ENCODE measurements at places on chromosomes 4 and X.

- no peak for DNase-seq
Observed at GRCh38 chr4:88979276-88979675, 77.7 kb downstream of the FAM13A start.

DNA sequence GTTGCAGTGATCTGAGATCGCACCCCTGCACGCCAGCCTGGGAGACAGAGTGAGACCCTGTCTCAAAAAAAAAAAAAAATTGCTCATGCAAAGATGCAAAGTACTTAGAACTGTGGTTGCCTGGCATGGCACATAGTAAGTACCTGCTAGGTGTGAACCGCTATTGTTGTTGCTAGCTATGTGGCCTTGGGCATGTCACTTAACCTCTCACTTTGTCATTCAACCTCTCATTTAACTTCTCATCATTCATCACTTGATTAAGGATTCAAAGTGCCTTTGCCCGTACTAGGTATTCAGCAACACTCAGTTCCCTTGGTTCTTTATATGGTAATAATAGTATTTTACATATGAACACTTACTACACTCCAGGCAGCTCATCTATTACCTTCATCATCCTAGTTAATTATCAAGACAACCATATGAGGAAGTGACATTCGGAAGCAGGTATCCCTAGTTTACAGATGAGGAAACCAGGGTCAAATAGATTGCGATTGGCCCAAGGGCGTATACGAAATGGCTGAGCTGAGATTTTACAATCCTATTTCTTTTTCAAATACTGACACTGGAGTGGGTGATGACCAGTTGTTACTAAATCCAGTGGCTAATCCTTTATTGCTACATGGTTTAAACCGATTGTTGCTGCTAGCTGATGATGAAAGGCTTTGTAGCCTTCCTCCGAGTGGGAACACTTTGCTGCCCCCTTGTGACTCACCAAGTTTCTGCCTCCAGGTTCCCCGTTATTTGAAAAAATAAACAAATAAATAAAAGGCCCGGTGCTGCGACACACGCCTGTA, 28.8 kb upstream of the SOWAHD start:
- peak; percentile 54 for DNase-seq

DNA sequence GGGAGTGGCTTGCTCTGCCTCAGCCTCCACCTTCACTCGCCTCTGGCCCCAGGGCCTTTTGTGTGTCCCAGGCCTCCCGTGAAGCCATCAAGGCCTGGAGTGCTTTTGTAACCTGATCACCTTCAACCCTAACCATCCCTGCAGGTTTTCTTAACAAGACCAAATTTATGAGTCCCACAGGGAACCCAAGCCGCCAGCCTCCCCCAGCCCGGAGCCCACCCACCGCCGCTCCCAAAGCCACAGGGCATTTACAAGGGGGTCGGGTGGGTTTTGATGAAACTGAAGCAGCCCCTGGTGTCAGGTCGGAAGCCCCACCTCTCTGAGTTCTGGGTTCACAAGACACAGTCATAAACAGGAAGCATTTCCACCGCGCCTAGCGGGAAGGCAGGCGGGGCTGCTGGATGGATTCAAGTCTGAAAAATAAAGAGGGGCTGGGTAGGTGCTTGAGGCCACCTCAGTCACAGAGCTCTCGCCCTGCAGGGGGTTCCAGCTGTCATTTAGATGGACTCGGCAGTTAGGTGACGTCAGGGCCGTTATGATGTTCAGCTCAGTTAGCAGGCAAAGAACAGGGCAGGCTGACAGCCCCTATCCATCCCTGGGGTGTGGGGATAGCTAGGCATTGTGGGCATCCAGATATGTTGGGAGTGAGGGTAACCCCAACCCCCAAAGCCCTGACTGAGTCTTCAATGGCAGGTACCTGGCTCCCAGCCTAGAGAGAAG, 128.5 kb downstream of the BCOR start:
- peak; percentile 7 for DNase-seq

DNA sequence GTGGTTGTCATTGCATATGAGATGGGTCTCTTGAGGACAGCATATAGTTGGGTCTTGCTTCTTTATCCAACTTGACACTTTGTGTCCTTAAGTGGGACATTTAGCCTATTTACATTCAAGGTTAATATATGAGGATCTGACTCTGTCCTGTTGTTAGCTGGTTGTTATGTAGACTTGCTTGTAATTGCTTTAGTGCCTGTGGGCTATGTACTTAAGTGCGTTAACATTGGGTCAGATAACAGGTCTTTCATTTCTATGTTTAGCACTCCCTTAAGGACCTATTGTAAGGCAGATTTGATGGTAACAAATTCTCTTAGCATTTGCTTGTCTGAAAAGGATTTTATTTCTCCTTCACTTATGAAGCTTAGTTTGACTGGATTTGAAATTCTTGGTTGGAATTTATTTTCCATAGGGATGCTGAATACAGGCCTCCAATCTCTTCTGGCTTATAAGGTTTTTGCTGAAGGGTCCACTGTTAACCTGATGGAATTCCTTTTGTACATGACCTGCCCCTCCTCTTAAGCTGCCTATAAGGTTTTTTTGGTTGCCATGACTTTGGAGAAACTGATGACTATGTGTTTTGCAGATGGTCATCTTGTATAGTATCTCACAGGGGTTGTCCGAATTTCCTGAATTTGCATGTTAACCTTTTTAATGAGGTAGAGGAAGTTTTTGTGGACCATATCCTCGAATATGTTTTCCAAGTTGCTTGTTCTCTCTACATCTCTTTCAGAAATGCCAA, 162.0 kb downstream of the NKX6-1 start:
- no peak for DNase-seq

GRCh38 chrX:133190877-133191738, 27.0 kb downstream of the TFDP3 start:
- no peak for DNase-seq

DNA sequence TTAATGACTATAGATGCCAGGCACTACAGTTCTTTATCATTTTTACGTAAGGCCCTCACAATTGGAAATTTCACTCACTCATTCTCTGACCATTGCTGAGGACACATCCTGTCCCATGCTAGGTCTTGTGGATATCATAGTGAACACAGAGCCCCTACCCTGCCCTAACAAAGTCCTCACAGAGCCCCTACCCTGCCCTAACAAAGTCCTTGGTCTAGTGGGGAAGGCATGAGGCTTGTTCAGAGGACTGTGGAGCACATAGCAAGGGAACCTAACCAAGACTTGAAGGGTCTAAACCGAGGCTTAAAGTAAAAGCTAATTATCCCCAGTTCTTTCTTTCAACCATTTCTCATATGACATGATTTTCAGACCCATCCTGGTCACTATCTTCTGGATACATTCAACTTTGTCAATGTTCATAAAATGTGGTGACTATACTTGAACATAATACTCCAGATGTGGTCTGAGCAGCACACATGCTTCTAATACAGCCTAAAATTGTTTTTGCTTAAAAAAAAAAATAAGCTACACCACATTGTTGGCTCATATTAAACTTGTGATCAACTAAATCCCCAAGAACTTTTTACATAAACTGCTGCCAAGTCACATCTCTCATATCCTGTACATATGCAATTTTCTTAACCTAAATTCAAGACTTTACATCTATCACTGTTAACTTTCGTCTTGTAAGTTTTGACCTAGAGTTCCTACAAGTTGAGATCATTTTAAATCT, 77.0 kb downstream of the GPC3 start:
- no peak for DNase-seq

- no peak for DNase-seq
Observed at GRCh38 chr4:42280327-42281095, 116.8 kb upstream of the SHISA3 start.

- DNase-seq, result no peak
Observed at GRCh38 chr4:168291242-168291641, 27.3 kb downstream of the DDX60 start.

- DNase-seq, result no peak
Observed at GRCh38 chrX:63754136-63754859, 30.7 kb downstream of the ARHGEF9 start.

All from stimulated activated CD4-positive, alpha-beta T cell treated with anti-CD3 and anti-CD28 coated beads, Interleukin-4, amount 100 ng/mL, for 1 hour (primary cell).